ENCODE measurements at places on chromosomes 4 and X. TPM values are rescaled to one million over a fixed set of nuclear protein-coding genes. Genes with fewer than 3 reads are reported as not detected.

- DNase-seq: no peak
Observed at GRCh38 chrX:44224760-44225159, 118.7 kb downstream of the EFHC2 start.

- peak; percentile 78 for DNase-seq
Observed at GRCh38 chr4:26317766-26318165, 3.0 kb upstream of the RBPJ start.

DNA sequence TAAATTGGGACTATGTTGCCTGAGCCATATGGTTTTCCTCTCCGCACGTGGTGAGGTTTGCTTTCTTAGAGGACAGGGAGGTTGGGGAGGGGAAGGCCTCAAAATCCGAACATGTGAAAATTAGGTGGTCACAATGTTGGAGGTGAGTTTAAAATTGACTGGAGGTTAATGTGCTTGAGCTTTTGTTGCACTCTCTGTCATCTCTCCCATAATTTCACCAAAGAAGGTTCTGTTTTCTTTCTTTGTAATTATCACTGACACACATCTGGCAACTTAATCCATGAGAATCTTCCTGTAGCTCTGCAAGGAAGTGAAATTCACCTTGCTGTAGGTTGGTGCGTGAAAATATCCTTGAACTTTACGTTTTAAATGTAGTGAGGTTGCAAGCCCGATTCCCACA lies 225.5 kb downstream of the PDGFC start:
- DNase-seq: no peak

GRCh38 chr4:108097990-108098553 lies 70.7 kb downstream of the LEF1 start:
- DNase-seq: no peak

The LIMCH1 gene
- 72.8 TPM for total RNA-seq

- peak; percentile 5 for DNase-seq
Observed at GRCh38 chr4:36285784-36286480, 4.5 kb downstream of the DTHD1 start.

The F9 gene
- total RNA-seq: not detected

The PLA2G12A gene
- total RNA-seq: 44.1 TPM

DNA sequence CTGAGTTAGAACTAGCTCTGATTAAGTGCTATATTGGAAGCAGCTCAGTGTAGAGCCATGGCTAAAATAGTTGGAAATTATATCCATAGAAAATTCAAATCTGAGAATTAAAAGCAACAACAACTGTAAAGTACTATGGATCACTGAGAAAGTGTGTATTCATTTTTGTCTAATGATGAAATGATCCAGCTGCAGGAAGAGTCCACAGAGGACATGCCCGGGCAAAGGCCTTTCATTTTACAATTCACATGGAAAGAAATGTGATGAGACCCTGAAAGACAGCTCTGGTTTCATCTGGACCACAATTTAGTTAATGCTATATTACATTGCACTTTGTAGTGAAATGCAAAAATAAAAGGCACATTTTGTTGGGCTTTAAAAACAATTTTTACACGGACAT lies 196.8 kb upstream of the FAT1 start:
- DNase-seq: no peak

DNA sequence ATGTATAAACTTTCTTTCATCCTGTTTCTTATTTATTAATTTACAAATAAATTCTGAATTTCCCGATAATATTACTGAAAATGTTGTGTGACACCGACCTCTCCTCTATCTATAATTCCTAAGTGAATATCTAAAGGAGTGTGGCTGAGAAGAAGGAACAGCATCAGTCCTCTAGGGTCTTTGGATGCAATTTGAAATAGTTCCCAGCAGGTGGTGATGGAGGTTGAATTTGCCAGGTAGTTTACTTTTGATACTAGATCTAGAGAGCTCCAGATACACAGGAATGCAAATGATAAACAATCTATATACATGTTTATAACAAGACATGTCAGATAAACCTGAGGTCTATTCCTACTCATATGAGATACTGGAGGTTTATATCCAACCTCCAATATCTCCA lies 305.4 kb downstream of the PCDH18 start:
- DNase-seq: peak; percentile 4

GRCh38 chr4:129583868-129584267 lies 487.9 kb downstream of the C4orf33 start:
- DNase-seq: no peak

The CXCL5 gene
- total RNA-seq: 0.62 TPM

DNA sequence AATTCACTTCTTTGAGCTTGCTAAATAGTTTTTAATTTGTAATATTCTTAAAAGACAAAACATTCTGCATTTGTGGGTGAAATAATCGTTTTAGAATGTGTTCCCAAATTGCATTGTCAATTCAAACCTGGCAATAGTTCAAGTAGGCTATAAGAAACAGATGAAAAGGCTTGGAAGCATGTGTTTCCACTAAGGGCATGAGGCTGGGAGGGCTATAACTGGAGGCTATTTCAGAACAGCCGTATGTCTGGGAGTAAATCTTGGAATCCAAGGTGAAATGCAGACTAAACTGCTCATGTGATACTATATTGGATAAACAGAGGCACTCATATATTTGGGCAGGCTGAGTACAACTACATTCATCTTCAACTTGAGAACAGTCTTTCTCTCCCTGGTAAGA lies 117.4 kb upstream of the GRPR start:
- DNase-seq: no peak

DNA sequence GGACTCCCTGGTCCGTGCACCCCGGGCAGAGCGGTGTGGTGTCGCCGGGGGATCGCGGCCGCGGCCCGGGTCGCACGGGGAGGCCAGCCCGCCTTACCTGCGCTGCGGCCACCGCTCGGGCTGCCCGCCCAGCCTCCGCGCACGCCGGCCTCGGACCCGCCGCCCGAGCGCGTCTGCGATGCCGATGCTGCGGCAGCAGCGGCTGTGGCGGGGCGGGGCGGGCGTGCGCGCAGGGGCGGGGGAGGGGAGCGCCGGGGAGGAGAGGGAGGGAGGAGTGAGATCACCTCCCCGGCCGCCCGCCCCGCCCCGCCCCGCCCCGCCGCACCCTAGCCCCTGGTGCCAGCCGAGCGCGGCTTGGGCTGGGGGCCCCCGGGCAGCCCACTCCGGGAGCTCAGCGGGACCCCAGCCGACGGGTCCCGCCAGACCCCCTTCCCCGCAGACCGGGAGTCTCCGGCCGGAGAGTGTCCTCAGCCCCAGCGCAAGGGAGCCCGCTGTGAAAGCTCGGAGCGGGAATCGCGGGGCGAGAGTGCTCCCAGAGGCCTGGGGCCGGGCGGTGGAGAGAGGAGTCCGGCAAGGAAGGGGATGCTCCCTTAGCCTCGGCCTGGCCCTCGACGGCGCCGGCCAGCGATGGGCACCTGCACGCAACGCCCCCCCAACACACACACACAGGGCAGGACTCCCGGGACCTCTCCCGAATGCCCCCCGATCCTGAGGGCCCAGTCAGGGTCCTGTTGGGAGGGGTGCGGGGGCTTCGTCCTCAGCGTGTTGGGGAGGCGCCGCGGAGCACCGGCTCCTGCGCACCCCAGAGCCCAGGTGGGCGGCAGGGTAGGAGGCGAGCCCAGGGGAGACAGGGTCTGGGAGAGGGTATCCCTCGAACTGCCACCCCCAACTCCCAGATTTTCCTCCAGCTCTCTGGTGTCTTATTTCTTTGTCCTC lies at the start of gene L1CAM:
L1CAM (minus strand) TSS at position 206 of the 936 bp plus-strand sequence. CDS start 10,337 bp downstream, outside the sequence.
- peak; percentile 69 for DNase-seq

DNA sequence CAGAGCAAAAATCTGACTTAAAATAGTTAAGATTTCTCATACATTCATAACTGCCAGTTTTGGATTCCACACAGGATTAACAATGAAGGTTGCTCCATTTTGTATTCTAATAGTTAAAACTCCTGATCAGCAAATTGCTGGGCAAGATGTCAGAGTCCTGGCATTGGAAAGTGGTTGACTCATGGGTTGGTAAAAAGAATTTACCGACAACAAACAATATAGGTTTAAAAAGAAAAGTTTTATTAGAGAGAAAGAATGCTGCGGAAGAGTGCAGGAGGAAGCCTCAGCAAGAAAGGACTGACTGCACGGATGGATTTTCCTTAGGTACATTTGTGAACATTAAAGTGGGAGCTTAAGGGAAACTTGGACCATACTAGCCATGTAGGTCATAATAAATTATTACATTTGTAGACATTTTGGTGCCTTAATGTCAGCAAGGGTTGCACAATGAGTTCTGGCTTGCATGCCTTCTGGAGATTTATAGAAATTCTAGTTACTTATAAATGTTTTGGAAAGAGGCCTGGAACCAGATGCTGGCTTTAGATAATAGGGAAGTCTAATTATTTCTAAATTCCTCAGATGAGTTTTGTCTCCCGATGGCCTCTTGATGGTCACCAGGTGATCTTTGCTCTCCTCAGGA lies 25.4 kb upstream of the IL2 start:
- DNase-seq: peak; percentile 67

DNA sequence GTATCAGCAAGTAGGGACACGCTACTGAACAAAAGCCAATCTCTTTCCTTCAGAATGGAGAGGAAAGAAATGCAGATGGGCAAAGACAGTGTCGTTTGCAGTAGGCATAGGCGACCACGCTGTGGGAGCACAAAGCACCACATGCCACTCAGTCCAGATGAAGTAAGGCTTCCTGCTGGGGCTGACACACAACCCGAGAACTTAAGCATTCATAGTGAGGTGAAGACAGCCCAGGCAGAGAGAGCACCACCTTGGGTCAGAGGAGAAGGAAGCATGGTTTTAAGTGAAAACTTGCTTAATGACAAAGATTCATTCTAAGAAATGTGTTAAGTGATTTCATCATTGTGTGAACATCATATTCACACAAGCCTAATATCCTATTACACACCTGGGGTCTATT lies 238.8 kb downstream of the MGST2 start:
- DNase-seq: no peak

The GLRA3 gene
- not detected for total RNA-seq

The PAGE4 gene
- total RNA-seq: not detected

DNA sequence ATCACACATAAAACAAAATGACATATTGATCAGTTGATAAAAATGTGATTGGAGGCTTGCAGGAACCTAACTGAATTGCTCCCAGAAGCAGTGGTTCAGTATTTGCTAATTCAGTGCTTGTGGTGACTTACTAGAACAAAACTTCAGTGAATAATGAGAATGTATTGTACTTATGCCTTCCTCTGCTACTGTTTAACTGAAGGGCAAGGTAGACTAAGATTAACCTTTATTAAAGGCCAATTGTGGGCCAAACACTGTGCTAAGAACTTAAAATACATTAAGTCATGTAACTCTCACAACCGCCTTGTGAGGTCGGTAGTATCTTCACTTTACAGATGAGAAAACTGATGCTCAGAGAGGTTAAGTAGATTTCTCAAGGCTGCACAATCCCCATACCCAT lies 14.9 kb downstream of the IGFBP7 start:
- DNase-seq: no peak

- DNase-seq: no peak
Observed at GRCh38 chrX:29555465-29556091, 659.8 kb upstream of the MAGEB2 start.

DNA sequence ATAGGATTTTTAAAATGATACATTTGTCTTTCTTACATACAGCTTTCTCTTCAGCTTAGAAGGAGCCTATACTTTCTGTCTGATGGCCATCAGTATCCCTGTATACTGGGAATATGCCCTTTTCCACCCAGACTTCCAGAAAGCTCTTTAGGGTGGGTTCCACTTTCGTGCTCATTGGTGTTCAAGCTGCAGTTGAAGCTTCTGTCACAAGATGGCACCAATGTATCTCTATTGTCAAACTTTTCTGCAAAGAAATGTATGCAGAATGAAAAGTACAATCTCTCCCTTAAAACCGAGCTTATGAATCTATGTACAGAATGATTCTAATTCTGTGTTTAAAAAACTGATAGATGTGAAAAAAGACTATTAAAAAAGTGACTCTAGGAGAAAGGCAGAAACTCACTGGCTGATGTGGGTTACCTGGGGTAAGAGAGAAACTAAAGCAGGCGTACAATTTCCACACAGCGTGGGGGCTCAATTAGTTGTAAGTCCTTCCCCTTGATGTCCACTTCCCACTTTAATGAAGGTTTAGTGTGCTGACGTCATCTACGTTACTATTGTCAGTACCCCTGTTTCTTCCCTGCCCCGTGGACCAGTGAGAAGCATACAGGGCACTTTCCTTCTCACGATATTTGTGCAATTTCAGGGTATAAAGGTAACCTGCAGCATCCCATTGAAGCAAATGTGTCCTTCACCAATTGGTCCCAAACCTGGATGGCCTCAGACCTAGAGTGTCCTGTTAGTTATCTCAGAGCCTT lies 57.3 kb upstream of the TCEAL2 start:
- DNase-seq: peak; percentile 16

The SYN1 gene
- total RNA-seq: 0.07 TPM

GRCh38 chr4:134518574-134519217 lies 317.1 kb upstream of the PABPC4L start:
- no peak for DNase-seq

The FAT4 gene
- 1.6 TPM for total RNA-seq

The TCP11X2 gene
- not detected for total RNA-seq

DNA sequence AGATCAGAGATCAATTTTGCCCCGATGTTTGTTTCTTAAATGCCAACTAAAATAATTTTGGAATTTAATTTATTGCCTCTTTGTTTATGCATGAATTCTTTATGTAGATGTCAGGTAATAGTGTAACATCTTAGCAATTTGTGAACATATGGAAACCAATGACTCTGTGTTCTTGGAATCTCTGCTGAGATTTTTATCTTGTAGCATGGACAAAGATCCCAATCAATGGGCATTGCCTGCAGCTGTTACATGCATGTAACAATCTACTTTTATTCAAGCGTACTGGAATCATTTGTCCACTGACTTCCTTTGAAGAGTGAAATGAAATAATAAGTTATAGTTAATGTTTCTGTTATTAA lies 61.6 kb upstream of the ARSJ start:
- peak; percentile 29 for DNase-seq

- no peak for DNase-seq
Observed at GRCh38 chrX:789096-789495, 158.5 kb downstream of the SHOX start.

- no peak for DNase-seq
Observed at GRCh38 chr4:27161191-27161590, 300.6 kb downstream of the STIM2 start.

The GJB1 gene
- not detected for total RNA-seq

GRCh38 chrX:10017872-10018271 lies 50.7 kb downstream of the CLDN34 start:
- peak; percentile 93 for DNase-seq

- DNase-seq: peak; percentile 50
Observed at GRCh38 chr4:21134994-21135393, 434.7 kb downstream of the PACRGL start.

The CHRNA9 gene
- 3.1 TPM for total RNA-seq

The LRRC66 gene
- total RNA-seq: not detected

The ITM2A gene
- total RNA-seq: not detected

The FABP2 gene
- not detected for total RNA-seq

All from M059J (cell line).